Activated CD4-positive, alpha-beta T cell treated with anti-CD3 and anti-CD28 coated beads, Interleukin-2, amount 50 U/mL, for 1 hour (primary cell): ENCODE measurements at places on chromosomes 16 and 17.

DNA sequence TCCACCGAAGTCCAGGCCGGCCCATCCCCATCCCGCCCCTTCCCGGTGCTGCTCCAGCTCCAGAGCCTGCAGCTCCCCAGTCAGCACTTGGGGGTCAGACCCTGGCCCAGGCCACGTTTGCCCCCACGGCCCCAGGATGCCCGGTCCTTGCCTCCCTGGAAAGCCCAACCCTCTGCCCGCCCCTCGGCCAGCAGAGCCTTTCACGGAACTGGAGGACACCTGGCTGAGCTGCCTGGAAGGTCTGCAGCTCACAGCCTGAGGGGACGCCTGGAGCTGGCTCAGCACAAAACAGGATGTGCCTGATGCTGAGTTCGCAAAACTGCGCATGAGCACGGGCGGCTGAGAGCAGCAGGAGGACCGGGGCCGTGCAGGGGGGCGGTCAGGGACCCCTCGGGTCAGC is 29.7 kb upstream of the SSTR5 start:
- DNase-seq, result no peak

DNA sequence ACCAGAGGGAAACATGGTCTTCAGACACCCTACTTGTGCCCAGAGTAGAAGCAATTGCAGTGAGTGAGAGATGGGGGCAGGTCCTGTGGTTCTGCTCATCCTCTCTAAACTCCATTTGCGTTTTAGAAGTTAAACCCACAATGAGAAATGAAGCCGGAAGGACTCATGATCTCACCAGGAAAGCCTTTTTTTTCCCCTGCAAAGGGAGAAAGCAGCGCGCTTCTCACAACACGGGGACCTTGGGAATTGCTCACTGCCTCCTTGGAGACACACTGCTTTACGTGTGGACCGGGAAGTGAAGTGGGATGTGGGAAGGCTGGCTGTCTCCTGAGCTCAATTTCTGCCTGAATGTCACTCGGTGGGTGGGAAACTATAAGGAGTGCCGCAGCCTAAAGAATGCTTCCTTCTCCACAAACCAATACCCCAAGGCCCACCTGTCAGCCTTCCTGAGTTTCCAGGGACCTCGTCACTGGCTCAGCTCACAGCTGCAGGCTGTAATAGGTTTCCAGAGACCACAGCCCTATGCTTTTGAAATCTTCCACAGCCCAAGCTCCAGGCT is 365.4 kb downstream of the XYLT1 start:
- no peak for DNase-seq

DNA sequence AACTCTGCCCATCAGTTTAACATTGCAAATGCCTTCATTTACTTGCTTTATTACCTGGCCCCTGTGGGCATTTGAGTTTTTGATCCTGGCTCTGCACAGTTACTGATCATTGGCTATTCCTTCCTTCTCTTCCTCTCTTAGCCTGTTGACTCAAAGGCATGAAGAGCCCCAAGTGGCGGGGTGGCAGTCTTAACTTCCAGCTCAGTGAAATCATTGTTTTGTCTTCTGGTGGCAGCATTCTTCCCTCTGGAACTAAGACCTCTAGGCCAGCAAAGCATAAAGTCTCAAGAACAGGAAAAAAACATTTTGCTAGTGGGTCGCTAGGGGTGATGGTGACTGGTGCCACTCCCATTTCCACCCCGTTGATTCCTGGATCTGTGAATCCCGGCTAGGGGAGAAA is 52.3 kb upstream of the MRTFB start:
- no peak for DNase-seq

- no peak for DNase-seq
These were observed 76.1 kb upstream of the SDK2 start for GRCh38 chr17:73720187-73720834.

DNA sequence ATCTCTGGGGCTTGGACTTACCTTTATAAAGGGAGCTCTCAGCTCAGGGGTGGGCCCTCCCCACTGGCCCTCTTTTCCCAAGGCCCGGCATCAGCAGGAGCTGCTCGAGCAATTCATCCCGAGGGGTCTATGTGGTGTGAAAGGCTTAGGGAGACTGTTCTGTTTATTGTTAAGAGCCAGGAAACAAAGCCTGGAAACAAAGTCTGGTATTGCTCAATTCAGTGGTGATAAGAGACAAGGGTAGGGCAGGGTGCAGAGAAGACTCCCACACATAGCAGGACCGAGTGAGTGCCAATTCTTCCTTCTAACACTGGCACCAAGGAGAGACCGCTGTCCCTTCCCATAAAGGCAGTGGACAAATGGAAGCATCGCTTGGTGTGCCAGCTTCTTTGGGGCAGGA is 750.7 kb downstream of the KCNJ18 start:
- DNase-seq, result no peak

- DNase-seq, result no peak
These were observed 379.0 kb upstream of the SOX9 start for GRCh38 chr17:71741836-71742235.

- DNase-seq, result peak; percentile 51
These were observed 27.5 kb upstream of the PIK3R6 start for GRCh38 chr17:8894673-8895578.

DNA sequence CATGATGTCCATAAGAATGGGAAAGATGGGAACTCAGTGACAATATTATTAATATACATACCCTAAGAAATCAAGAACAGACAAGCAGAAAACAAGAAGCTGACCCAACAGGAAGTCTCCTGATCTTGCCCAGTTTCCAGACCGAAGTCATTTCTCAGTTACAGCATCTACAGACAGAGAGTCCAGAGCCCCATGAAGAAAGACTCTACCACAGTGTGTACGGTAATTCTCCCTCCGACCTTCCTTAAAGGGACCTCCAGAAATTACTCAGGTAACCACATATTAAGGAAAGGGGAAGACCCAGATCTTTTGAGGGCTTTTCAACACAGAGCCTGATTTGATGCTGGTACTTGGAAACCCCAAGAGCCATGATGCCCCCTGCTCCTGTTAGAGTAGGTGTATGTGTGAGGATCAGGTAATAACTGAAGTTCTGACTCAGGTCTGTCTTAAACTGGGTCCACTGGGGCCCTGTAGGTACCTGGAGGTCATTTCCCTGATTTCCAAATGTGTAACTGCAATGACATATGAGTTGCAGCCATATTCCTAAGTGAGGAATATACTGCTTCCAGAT is 132.4 kb downstream of the ABCA8 start:
- no peak for DNase-seq

DNA sequence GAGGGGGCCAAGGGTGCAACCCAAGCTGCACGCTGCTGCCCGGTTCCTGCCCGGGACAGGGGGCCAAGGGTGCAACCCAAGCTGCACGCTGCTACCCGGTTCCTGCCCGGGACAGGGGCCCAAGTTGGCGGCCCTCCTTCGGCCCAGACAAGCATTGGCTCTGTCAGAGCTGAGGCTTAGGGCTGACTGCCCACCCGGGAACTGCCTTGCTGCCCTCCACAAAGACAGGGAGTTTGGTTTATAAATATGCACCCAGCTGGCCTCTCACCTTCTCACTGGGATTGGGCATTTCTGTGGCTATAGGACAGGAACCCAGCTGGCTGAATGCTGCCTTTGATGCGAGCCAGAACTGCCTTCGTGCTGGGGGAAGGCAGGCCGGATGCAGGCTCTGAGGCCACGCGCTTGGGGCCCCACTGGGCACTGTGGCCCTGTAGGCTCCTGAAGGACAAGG is 105.7 kb downstream of the IRX5 start:
- no peak for DNase-seq

GRCh38 chr17:50715471-50715870 is 3.9 kb upstream of the LUC7L3 start:
- DNase-seq, result no peak
